ENCODE measurements at places on chromosomes 11 and 22.

GRCh38 chr11:67119585-67120391, 725 bp downstream of the KDM2A start:
- DNase-seq = no peak

DNA sequence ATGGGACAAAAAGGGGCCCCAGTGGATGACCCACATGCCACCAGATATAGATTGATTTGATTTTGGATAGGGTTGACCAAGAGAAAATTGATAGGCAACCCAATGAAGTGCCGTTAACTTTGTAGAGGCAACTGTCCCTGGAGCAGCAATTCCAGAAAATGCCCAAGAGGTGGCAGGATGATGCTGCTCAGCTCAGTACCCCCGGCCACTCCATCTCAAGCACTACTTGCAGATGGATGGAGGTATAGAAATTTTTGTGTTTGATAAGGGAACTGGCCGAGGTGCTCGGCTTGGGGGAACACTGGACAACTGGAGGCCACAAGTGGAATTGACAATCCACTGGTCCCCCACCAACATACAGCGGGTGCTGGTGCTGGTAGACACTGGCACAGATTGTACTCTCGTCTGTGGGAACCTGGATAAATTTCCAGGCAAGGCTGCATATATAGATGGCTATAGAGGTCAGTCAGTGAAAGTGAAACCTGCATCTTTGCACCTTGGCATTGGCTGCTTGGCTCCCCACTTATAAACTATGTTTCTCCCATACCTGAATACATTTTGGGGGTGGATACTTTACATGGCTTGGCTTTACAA, 86.3 kb downstream of the CCDC83 start:
- no peak for DNase-seq

GRCh38 chr11:17382046-17382728, 6.3 kb downstream of the KCNJ11 start:
- no peak for DNase-seq

- no peak for DNase-seq
Measured at GRCh38 chr11:94433049-94433448, 31.8 kb upstream of the GPR83 start.

DNA sequence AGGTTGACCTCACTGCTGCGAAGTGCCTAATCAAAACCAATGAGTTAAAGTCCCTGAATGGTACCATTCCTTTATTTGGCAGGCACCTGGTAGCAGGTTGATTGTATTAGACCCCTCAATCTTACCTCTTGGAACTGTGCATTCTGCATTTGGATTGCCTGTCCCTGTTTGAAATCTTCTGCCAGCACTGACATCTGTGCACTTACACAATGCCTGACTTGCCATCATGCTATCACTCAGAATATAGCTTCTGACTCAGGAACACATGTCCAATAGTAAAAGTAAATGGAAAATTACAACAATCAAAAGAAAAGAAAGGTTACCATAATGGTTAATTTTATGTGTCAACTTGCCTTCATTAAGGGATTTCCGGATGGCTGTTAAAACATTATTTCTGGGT, 366.0 kb upstream of the PDGFD start:
- no peak for DNase-seq

- no peak for DNase-seq
Measured at GRCh38 chr22:46737976-46738646, at the start of gene CERK. CERK (minus strand) TSS chr22:46738252; CDS start chr22:46738148, 104 bp downstream.

DNA sequence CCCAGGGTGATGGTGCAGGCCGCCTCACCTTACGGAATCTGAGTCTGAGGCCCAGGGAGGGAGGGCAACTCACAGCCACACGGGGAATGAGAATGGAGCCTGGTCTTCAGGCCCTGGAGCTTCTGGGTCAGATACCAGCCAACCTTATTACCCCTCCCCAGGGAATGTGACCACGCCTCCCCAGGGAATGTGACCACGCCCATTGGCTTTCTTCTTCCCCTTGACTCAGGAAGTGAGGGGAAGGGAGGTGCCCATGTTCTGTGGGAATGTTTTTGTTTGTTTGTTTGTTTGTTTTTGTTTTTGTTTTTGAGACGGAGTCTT, 57.5 kb upstream of the RBFOX2 start:
- no peak for DNase-seq

GRCh38 chr11:2591805-2592204, 108.0 kb downstream of the KCNQ1OT1 start:
- DNase-seq = no peak

DNA sequence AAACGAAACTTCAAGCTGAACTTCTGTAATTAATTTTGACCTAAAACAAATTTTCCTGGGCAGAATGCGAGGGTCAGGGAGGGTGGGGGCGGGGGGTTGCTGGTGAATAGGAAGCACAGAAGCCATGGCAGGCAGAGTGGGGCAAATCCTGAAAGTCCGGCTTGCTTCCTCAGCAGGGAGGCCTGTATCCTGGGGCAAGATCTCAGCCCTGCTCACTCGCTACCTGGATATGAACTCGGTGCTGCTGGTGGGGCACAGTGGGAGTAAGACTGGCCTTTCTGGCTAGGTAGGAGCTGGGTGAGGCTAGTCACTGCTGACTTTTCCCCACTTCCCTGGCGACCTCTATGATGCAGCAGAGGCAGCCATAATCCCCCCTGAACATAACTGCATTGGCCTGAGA, 168.9 kb upstream of the CHORDC1 start:
- DNase-seq = no peak

DNA sequence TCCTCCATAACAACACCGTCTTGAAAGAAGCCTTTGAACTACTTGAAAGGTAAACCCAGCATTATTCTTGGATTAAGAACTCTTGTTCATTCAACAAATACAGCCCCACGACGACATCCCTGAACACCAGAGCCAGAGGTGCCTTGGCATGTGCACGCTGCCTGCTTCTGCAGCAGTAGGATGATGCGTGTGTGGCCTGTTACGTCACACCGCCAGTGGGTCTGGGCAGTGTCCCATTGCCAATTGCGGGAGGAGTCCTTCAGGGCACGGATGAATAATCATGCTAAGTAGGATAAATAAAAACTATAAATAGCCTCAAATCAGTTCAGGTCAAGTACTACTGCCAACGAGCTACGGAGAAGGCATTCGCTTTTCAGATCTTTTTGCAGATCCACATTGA, 380.5 kb downstream of the SHANK2 start:
- no peak for DNase-seq

GRCh38 chr11:24773322-24773721, 276.5 kb downstream of the LUZP2 start:
- no peak for DNase-seq

DNA sequence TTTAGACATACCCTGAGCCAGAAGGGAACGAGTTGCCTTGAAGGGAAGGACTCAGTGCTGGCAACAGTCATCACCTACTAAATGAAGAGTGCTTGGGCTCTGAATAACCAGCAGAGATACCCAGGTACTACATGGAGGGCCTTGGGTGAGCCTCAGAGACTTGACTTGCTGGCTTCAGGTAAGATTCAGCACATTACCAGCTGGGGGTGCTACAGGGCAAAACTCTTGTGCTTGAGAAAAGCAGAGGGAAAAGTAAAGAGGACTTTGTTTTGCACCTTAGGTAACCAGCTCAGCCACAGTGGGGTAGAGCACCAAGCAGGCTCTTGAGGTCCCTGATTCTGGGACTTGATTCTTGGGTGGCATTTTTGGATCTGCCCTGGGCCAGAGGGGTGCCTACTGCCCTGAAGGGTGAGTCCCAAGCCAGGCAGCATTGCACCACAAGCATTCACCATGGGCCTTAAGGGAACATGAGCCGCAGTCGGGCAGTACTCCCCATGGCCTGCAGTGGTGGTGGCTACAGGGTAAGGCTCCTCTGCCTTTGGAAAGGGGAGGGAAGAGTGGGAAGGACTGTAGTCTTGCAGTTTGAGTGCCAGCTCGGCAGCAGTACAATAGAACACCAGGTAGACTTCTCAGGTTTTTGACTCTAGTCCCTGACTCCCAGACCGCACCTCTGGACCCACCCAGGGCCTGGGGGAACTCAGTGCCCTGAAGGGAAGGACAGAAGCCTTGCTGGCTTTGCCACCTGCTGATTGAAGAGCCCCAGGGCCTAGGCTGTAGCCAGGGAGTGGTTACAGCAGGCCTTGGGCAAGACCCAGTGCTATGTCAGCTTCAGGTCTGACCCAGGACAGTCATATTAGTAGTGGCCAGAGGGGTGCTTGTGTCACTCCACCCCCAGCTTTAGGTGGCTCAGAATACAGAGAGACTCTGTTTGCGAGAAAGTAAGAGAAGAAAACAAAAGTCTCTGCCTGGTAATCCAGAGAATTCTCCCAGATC, 22.7 kb upstream of the PLEKHA7 start:
- DNase-seq = no peak

DNA sequence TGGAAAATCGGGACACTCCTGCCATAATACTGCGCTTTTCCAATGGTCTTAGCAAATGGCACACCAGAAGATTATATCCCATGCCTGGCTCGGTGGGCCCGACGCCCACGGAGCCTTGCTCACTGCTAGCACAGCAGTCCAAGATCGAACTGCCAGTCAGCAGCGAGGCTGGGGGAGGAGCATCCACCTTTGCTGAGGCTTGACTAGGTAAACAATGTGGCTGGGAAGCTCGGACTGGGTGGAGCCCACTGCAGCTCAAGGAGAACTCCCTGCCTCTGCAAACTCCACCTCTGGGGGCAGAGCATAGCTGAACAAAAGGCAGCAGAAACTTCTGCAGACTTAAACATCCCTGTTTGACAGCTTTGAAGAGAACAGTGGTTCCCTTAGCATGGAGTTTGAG, 15.6 kb downstream of the PTH start:
- no peak for DNase-seq

DNA sequence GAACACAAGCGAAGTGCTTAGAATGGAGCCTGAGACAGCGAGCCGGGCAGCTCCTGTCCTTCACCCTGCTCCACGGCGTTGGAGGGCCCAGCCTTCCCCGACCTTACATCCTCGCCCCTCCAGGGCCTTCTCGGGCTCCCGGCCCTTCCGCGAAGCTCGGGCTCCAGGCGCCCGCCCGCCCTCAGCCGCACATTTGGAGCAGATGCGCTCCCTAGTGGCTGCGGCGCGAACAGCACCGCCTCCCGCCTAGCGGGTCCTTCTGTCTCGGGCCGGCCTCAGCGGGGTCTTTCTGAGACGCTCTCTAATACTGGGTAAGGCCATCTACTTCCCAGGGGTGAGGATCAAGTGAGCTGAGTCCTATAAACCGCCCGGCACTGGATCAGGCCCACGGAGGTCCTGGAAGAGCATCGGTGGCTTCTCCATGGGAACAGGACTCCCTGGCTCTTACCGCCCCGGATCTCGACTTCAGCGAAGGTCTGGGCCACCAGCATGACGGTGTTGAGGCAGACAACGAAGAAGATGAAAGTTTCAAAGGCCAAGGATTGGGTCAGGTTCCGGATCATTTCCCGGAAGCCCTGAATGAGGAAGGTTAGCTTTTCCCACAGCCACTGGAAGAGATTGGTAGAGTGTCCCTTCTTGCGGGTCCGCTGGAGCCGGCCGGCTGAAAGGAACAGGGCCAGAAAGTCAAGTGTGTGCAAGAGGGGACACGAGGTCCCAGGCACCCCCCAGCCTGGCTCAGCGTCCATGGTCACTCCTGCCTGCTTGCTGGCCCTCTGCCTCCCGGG, 3.7 kb downstream of the CATSPER1 start:
- DNase-seq = no peak

DNA sequence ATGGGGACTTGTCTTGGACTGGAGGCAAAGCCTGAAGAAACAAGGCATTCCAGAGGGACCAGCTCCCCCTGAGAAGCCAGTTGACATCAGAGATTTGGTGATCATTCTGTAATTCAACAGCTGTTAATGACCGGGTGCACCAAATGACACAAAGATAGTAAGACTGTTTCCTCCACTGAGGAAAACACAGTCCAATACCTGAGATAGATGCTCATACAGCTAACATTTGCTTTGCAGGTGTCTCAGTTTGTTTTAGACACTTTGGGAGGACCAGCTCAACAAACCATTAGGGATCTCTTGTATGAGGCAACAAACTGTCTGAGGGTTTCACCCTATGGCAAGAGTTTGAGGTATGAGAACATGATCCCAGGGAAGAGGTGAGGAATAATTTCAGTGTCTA, 237.2 kb upstream of the PLET1 start:
- no peak for DNase-seq
